ENCODE measurements at places on chromosomes 3 and 15. TPM values are rescaled to one million over a fixed set of nuclear protein-coding genes. Genes with fewer than 3 reads are reported as not detected.

- no peak for DNase-seq
- H3K4me3 ChIP-seq, result no peak overlapping the region
- no peaks in the 10 kb centered on the region for H3K4me1 ChIP-seq
- H3K36me3 ChIP-seq, result no peaks in the 10 kb centered on the region
- no peak overlapping the region for H3K27ac ChIP-seq
Measured at GRCh38 chr3:72797773-72798543, 50.3 kb downstream of the SHQ1 start.

GRCh38 chr3:193783166-193783896 is 190.3 kb downstream of the OPA1 start:
- no peaks in the 10 kb centered on the region for H3K36me3 ChIP-seq
- H3K4me1 ChIP-seq, result peaks cover 15% of the 10 kb centered on the region
- H3K27ac ChIP-seq, result no peak overlapping the region
- H3K4me3 ChIP-seq, result no peak overlapping the region

- no peak overlapping the region for H3K4me3 ChIP-seq
- no peaks in the 10 kb centered on the region for H3K36me3 ChIP-seq
- no peaks in the 10 kb centered on the region for H3K27me3 ChIP-seq
- H3K27ac ChIP-seq, result no peak overlapping the region
- no peak for DNase-seq
Measured at GRCh38 chr3:114928989-114929640, 218.0 kb downstream of the ZBTB20 start.

The ATP10A gene
- total RNA-seq, result 31.1 TPM

DNA sequence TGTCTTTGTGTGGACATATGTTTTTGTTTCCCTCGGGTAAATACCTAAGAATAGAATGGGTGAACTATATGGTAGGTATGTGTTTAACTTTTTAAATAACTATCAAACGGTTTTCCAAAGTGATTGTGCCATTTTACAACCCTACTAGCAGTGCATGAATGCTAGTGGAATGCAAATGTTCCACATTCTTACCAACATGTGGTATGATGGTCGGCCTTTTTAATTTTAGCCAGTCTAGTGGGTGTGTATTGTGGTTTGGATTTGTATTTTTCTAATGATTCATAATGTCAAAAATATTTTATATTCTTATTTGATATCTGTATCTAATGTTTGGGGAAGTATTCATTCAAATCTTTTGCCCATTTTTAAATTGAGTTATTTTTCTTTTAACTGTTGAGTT is 68.2 kb upstream of the SMAD3 start:
- H3K4me1 ChIP-seq, result no peaks in the 10 kb centered on the region
- H3K4me3 ChIP-seq, result no peak overlapping the region
- no peaks in the 10 kb centered on the region for H3K27me3 ChIP-seq
- H3K27ac ChIP-seq, result no peak overlapping the region

GRCh38 chr3:46848271-46849044 is 14.8 kb downstream of the MYL3 start:
- DNase-seq, result peak; percentile 64
- H3K27me3 ChIP-seq, result no peaks in the 10 kb centered on the region
- H3K36me3 ChIP-seq, result no peaks in the 10 kb centered on the region
- peaks cover 12% of the 10 kb centered on the region for H3K4me1 ChIP-seq
- H3K27ac ChIP-seq, result no peak overlapping the region
- H3K4me3 ChIP-seq, result no peak overlapping the region

The GAP43 gene
- not detected for total RNA-seq

GRCh38 chr3:114650808-114651207 is 357.0 kb downstream of the TIGIT start:
- H3K4me1 ChIP-seq, result peaks cover 8% of the 10 kb centered on the region
- H3K27ac ChIP-seq, result no peak overlapping the region

All from upper lobe of right lung (tissue), 1 donor.